ENCODE measurements at places on chromosomes 6 and 20.
A peak's percentile ranks its signal among the peaks of the same experiment; 100 is the strongest.

DNA sequence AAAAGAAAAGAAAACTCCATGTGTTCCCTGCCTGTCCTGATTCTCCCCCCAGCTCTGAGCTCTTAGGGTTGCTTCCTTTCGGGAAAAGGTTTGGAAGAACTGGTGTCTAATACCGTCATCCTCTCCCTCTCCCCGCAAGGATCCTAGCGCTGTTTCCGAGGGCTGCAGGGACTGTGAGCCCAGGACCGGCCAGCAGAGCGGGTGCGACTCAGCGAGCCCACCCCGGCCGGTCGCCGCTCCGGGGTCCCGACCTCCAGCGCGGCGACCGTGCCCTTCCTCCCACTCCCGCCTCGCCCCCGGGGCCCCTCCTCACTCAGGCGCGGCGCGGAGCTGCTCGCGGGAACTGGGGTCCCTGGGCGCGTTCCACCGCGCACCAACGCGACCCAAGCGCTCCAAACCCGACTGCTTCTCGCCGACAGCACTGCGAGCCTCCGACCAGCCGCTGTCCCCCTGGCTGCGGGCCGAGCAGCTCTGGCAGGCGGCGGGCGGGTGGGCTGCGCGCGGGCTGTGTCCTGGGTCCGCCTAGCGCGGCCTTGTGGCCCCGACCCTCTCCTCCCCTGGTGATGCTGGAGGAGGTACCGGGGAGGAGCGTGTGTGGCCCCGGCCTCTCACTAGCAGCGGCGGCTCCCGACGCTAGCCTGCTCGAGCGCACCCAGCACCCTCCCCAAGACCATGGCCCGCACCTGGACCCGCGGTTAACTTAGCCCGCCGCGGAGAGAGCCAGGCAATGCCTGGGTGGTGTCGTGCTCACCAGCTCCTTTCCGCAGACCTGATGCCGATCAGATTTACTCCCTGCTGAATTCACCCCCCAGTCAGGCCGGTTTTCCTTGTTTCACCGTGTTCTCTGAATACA, at the start of gene PLA2G7:
PLA2G7 (minus strand) TSS at position 509 of the 853 bp plus-strand sequence. CDS start 12,484 bp downstream, outside the sequence.
- DNase-seq: peak; percentile 51

DNA sequence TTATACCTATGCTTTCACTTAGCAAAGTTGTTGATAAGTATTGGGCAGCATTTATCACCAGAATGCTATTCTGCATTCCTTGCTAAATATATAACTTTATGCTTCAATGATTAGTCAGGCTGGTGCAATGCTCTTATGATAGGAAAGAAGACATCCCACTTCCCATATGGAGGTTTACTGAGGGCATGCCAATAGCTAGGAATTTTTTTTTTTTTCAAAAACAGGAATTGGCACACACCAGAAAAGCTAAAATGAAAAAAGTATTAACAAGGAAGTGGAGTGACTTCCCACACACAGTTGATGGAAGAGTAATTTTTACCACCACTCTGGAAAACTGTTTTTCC, 90.8 kb downstream of the FRK start:
- DNase-seq: no peak

- DNase-seq: peak; percentile 60
Measured at GRCh38 chr20:8527998-8528723, 396.1 kb downstream of the PLCB1 start.

- DNase-seq: no peak
Measured at GRCh38 chr6:151005896-151006632, 140.6 kb downstream of the MTHFD1L start.

DNA sequence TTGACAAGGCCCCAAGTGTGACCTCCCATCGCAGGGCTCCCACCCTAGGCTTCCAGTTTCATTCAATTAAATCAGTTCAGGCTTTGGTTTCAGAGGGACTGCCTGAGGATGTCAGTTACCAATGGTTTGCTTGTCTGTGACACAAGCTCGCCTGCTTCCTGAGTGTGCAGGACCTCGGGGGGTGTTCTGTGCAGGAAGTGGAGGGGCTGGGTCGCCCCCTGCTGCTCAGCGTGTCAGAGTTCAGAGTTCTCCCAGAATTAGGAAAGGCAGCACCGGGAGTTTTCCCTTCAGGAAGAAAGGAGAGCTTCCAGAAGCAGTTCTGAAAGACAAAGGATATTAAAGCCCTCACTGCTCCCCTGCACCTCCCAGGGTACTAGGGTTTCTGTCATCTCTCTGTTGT, 50.8 kb upstream of the TGM3 start:
- no peak for DNase-seq

DNA sequence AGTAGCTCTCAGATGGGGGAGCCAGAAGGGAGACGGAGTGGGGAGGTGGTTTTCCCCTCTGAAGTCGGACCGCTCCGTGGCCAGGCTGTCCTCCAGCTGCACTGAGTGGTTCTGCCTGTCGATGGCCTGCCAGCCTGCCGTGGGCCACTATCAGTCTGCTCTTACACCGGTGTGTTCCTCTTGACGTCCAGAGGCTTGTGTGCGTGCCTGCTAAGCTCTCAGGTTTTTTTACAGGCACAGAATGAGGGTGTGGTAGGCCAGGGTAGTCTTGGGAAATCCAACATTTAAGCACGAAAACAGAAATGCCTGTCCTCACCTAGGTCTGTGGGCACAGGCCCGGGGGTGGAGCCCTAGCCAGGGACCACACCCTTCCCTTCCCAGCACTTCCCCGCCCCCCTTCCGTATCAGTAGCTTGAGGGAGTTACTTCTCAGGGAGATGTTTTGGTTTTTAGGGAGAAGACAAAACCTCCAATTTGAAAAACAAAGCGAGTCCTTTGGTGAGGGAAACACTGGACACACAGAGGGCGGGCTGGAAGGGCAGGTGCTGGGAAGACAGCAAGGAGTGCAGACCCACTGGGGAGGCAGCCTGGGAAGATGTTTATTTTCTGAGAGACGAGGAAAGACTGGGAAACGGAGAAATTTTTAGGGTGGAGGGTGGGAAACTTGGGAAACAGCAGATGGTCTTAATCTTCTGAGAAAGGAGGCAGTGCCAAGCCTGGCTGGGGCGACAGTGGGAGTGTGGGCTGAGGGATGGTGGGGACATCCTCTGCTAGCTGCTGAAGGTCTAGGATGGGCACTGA, 106.5 kb downstream of the LY86 start:
- DNase-seq: no peak

DNA sequence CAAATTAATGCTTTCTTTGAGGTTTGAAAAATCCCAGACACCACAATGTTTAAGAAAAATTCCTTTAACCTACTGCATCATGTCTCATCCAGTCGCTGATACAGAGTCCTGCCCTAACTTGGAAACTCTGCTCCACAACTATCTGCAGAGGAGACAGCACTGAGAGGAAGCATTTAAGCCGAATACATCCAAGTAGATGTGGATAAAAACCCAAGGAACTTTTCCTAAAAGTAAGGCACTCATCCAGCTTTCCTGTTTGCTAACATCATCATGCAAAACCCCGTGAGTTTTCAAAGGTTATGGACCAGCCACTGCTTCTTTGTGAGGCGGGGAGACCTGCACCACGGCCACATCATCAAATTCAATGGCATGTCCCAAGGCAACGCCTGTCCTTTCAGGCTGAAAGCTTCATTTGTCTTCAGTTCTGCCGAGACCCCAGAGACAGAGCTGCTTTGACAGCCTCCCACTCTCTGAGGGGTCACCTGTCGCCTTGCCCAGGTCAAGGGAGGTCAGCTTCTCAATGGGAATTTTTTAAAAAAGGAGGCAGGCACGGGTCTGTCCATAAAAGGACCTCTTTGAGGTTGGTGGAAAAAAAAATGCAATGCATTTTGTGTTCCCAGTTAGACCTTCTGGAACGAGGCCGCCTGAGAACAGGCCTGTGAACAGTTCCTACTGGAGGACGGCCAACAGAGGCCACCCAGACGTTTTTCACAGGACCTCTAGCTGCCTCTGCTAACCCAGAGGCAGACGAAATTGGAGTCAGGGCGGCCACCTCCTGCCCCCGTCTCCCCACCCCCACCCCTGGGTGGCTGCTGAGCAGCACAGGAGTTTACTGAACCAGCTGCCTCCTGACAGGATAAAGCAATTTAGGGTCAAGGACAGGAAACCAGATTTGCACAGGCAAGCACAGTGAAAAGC, 142.5 kb upstream of the HDDC2 start:
- DNase-seq: peak; percentile 12

DNA sequence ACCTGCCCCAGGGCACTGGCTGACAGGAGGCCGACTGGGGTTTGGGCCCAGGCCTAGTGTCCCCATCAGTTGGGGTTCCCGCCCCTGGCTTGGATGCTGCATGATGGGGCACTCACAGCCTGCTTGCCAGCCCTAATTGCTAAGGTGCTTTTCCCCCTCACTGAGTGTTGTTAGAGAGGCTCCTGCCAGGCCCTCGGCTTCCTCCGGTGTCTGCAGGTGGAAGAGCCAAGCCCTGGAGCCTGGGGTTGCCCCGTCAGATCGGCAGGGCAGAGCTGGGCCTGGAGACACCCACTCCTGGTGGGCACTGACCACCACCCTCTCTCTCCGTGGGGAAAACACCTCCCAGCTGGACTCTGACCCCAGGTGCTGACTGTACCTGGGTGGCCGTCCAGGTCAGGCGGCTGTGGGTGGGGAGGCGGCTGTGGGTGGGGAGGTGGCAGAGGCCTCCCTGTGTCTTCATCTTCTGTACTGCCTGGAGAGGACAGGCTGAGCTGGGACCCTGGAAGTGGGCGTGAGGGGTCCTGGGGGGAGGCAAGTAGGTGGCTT, 6.0 kb upstream of the CABLES2 start:
- DNase-seq: no peak

DNA sequence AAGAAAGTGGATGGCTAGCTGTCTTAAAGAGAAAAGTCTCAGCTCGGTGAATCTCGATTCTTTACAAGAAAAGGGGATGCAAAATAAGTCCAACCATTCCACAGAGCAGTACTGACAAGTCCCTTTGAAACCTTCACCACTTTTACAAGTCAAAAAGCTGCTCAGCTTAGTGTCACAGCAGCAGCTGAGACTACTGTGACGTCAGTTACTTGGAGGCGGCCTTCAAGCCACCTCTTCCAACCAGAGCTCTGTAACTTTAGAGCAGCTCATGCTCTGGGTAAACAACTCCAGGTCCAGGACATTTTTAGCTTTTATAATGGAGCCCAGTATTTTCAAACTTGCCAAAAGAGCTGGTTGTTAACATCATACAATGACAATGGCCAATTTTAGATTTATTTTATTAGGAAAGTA, at the start of gene KIAA0408:
KIAA0408 (minus strand) TSS at position 159 of the 411 bp plus-strand sequence. CDS start 5,408 bp downstream, outside the sequence.
- peak; percentile 54 for DNase-seq

DNA sequence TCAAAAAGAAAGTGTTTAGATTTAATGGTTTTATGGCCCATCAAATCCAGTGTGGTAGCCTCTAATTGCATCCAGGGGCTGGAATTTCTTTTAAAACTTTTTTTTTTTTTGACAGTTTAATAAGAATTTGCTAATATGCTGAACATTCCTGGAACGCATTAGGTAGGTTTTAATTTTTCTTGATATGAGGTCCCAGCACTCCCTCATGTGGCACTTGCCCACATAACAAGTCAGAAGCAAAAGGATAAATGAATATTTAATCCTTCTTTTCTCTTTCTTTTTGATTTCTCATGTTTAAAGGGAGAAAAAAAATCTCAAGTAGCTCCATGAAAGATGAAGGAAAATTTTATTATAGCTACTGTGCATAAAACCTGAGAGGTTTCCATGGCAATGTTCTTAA, 13.5 kb downstream of the HAO1 start:
- peak; percentile 47 for DNase-seq

- DNase-seq: no peak
Measured at GRCh38 chr6:160253292-160253691, 5.3 kb downstream of the SLC22A2 start.

DNA sequence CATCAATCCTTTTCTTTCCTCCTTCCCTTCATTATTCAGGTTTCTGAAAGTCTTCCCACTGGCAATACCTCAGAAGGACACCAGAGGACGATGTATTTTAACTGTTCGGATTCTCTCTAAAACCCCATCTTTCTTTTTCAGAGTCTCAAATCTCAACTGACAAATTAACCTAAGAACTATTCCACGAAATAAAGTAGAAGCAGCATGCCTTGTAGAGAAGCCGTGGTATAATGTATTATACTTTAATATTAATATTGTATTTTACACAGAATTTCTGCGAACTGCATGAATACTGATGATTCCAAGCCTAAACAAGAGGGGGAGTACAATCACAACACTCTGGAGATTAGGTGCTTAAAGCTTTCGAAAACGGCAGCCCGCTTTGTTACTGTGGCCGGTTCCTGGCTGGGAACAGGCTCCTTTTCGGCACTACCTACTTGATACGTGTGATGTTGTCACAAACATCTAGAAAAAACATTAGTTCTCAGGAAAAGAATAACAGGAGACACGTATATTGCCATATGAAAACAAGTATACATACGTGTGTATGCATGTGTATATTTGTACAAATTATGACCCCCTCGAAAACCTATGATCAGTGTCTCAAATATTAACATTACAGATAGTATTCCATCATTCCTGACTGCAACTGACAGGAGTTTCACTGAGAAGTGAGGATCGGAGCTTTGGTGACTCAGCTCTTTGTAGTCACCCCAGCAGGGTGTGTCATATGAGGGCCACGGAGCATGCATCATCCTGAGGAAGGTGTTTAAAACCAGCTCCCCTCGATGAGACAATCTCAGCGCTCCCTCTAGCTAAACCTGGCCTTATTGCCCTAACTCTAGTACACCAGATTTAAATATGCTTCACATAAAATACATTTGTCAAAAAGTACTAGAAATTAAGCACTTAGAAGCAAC, 319.7 kb upstream of the TCF21 start:
- peak; percentile 77 for DNase-seq

DNA sequence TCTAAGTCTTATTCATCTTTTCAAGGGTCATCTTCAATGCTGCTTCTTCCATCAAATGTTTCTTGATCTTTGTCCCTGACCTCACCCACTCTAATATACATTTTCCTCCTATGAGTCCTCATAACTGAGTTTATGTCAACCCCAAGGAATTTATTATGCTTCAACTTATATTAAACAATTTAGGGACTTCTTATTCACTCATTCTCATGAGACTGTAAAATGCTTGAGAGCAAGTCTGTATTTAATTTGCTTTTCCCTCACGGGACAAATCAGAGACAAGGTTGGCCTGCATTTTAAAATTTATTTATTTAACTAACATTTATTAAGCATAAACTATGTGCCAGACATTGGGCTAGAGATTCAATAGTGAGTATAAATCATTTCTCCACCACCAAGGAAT, 312.0 kb upstream of the NT5E start:
- no peak for DNase-seq

- no peak for DNase-seq
Measured at GRCh38 chr6:14681699-14682487, 564.0 kb upstream of the JARID2 start.

DNA sequence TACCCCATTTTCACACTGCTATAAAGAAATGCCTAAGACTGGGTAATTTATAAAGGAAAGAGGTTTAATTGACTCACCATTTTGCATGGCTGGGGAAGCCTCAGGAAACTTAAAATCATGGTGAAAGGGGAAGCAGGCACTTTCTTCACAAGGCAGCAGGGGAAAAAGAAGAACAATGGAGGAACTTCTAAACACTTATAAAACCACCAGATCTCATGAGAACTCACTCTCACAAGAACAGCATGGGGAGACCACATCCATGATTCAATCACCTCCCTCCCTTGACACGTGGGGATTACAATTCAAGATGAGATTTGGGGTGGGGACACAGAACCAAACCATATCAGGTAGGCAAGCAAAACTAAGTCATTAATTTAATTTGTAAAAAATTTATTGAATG, 343.2 kb downstream of the FRK start:
- DNase-seq: no peak

Data from astrocyte of the hippocampus (primary cell).